ENCODE measurements at places on chromosomes 11 and 22.

DNA sequence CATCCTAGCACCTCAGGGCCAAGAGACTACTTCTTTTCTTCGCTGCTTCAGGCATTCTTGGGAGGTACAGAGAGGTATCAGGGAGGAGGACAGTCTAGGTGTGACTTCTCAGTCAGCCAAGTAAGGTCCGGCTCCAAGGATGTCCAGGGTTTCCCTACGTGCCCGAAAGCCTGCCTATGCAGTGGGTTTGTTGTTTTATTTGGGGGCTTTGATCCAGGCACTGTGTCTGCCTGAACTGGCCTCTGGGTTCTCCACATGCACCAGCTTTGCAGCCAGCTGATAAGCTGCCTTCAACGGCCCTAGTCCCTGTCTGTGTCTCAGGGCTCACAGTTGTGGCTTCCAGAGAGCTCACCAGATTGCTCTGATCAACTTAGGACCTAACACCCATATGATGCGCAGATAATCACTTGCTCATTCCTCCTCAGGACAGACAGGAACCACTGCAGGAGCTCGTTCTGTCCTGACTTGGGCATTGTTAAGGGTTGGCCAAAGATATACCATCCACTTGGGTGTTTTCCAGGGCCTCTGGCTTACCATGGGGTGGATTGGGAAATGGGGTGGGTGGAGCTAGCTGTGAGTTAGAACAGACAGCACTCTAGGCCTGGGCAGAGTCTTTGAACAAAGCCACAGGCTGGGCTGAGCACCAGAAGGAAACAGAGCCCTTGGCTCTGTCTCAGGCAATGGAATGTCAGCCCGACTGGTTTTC lies 45.5 kb upstream of the CRYBB3 start:
- DNase-seq = no peak

DNA sequence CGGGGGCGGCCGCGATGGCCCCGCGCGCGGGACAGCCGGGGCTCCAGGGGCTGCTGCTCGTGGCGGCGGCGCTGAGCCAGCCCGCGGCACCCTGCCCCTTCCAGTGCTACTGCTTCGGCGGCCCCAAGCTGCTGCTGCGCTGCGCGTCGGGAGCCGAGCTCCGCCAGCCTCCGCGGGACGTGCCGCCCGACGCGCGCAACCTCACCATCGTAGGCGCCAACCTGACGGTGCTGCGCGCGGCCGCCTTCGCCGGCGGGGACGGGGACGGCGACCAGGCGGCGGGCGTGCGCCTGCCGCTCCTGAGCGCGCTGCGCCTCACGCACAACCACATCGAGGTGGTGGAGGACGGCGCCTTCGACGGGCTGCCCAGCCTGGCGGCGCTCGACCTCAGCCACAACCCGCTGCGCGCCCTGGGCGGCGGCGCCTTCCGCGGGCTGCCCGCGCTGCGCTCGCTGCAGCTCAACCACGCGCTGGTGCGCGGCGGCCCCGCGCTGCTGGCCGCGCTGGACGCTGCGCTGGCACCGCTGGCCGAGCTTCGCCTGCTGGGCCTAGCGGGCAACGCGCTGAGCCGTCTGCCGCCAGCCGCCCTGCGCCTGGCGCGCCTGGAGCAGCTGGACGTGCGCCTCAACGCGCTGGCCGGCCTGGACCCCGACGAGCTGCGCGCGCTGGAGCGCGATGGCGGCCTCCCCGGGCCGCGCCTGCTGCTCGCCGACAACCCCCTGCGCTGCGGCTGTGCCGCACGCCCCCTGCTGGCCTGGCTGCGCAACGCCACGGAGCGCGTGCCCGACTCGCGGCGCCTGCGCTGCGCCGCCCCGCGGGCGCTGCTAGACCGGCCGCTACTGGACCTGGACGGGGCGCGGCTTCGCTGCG lies 697 bp downstream of the TPBGL start:
- peak; percentile 82 for DNase-seq

GRCh38 chr22:36862251-36863242 lies 1.7 kb downstream of the NCF4 start:
- DNase-seq = no peak

DNA sequence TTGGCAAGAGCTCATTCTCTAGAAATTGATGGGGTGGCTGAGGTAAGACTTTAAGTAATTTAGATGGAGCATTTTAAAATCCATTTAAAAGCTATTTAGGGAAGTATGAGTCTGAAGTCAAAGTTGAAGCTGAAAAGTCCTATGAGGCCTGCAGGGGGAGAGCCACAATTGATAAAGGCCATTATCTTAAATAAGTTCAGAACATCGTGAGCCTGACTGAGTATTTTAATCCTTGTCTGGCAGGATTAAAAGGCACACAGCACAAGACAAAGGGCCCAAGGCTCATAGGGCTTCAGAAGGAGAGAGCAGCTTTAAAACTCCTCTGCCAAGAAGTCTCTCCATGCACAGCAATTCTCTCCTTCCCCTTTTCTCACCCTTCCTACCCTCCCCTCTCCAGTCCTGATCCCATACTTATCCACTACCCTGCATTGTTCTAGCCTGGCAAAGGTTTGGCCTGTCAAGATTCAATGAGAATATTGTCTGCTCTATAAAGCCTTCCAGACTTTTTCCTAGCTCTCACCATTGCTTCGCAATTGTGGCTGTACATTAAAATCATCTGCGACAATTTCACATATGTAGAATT lies 1312.9 kb downstream of the FAM181B start:
- no peak for DNase-seq

GRCh38 chr11:11178671-11179638 lies 174.1 kb downstream of the CSNK2A3 start:
- DNase-seq = no peak
